Activated T-helper 1 cell treated with anti-CD3 and anti-CD28 coated beads, Interleukin-2, amount 50 U/mL, for 16 hours (primary cell): ENCODE measurements at places on chromosomes 5 and 9.

DNA sequence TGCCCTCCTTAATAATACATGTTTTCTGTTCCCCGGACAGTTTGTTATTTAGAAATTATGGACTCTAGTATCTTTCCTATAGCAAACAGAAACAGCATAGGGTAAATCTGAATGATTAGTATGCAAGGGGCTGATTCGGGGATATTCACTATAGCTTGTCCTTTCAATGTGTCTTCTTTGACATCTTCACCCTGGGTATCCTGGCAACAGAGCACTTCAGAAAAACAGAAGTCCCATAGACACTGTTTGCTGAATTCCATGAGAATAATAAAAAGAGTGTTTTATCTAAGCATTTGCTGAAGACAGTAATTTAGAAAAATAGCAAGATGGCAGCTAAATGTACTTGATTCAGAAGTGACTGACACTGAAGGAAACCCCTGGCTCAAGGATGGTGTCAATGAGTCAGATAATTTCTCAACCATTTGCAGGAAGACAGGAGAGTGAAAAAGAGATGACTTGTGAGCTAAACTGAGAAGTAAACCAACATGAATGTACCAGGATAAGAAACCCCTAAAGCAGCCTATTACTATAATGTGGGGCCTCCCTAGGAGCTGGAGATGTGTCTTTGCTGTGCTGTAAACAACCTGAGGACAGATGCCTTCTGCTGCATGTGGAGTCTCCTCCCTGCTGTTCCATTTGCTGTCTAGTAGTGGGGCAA, 246.2 kb downstream of the MAN2A1 start:
- no peak for DNase-seq

GRCh38 chr5:178385496-178385890, 152.9 kb upstream of the PHYKPL start:
- DNase-seq: no peak

DNA sequence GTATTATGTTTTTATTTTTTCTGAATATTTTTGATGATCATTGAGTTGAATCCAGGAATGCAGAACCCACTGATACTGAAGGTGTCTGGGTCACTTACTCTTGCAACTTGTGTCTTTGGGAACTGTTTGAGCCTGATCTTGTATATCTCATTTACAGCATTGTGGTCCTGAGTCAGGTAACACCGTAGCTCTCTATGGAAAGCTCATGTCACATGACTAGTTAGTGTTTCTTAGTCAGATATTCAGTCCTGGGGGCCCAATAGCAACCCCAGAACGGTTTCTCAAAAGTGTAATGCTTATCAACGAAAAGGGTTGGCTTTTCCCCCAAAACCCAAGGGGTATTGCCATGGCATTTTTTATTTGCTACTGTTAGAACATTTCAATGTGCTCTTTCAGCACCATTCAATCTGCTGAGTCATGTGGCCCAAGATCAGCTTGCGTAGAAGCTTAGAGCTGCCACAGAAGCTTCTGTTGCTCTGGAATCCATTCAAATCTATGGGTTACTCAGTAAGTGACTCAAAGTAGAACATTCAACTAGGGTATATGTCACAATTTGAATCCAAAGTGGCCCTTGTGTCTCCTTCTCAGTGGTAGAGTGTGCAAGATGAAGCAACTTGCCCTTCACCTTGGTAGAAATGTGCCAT, 12.1 kb upstream of the PTAR1 start:
- no peak for DNase-seq

DNA sequence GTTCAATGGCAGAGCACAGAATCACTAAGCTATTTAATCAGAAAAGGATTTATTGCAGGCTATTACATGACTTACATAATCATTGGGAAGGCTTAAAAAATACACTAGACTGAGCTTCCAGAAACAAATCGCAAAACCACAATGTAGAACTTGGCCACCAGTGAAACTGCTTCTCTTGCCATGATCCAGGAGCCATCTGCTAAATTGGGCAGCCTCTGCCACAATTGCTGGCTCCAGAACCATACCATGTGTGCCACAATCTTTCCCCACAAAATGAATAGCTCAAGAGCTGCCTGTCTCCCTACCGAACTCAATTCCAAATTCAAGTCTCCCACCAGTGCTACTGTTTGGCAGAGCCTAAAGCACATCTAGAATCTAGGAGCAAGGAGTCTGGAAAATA, 9.8 kb upstream of the ERAP1 start:
- DNase-seq: no peak

DNA sequence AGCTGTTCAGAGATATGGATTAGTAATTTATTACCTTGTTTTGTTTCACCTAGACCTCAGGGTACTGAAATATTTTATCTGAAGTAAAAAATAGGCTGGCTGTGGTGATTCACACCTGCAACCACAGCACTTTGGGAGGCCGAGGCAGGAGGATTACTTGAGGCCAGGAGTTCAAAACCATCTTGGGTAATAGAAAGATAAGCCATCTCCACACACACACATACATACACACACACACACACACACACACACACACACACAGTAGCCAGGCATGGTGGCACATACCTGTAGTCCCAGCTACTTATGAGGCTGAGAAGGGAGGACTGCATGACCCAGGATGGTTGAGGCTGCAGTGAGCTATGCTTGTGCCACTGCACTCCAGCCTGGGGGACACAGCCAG, 3.7 kb downstream of the ANXA2R start:
- DNase-seq: no peak

- no peak for DNase-seq
Measured at GRCh38 chr5:26757941-26758340, 280.4 kb downstream of the CDH9 start.

DNA sequence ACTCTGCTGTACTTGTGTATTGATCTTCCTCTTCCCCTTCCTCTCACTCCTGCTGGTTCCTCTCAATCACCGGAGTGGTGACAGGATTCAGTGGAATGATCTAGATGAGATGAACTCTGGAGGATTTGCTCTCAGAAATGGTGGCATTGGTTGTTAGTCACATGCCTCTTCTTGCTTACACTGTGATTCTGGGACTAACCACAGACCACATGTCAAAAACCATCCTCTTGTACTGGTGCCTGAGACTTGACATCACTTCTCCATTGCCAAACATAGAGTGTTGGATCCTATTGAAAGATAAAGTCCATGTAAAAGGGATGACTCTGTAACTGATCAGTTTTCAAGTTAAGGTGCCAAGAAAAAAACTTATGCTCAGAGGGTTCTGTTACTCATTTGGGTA, 506.5 kb downstream of the DMAC1 start:
- no peak for DNase-seq

DNA sequence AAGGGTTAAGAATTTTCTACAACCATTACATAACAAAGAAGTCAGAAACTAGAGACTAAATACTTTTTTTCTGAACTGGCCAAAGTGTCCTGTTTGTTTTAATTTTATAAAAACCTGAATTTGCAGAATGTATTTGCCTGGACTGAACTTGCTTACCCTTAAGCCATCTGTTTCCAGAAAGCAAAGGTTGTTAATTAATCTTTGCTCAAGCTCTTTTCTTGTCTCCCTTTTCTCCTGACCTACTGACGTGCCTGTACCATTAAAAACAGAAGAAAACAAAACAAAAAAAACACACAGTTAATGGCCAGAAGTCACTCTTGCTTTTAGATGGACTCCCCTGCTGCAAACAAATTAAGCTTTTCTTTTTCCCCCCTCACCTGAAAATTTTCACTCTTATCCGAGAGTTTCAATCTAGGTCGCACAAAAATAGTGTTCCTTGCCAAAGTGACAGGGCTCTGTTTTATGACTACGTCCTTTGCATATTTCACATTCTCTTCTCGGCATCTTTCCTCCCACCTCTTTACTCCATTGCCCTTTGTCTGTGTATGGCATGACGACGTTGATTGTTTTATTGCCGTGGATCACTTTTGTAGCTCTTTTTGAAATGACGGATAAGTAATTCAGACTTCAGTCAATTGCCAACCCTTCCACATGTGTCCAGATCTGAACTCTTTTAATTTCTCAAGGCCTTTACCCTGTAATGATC, 333.8 kb upstream of the GRIN3A start:
- DNase-seq: no peak

DNA sequence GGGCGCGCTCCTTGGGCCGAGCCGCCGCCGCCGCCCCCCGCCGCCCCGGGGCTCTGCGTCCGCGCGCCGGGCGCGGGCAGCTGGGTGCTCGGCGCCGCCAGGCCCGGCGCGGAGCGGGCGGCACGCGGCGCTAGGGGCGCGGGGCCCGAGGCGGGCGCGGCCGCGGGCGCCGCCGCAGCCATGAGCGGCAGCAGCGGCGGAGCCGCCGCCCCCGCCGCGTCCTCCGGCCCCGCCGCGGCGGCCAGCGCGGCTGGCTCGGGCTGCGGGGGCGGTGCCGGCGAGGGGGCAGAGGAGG, 351 bp downstream of the TRIO start:
- DNase-seq: no peak

GRCh38 chr5:37626266-37626665, 213.6 kb downstream of the GDNF start:
- no peak for DNase-seq

- DNase-seq: no peak
Measured at GRCh38 chr9:16369427-16369826, 501.0 kb downstream of the BNC2 start.

GRCh38 chr9:79060766-79061165, 511.0 kb upstream of the TLE4 start:
- DNase-seq: no peak

DNA sequence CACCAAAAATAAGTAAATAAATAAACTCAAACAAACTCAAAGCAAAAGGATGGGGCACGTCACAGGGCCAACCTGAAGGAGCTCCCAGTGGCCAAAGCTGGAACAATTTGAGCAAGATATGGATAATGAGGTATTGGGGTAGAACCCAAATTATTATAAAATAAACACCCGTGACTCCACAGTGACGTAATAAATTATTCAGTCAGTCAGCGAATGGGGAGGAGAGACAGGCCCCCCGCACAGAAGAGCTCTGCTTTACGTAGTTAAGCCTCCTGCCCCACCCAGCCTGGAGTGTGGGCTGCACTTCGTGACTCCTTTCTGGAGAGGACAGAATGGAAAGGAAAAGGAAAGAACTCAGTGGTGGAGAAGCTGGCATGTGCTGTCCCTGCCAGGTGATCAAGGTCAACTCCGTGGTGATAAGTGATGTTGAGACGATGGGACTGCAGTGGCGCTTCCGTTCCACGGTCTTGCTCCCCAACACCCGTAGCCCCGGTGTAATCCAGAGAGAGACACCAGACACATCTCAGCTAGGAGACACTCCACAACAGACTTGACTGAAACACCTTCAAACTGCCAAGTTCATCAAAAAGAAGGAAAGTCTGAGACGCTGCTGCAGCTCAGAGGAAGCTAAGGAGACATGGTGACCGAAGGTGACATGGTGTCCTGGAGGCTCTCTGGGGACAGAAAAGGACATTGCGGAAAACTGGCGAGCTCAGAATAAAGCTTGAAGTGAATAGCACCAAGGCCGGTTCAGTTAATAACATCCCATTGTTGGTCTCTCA, 83.3 kb upstream of the COL5A1 start:
- DNase-seq: no peak

- DNase-seq: no peak
Measured at GRCh38 chr5:79713727-79714126, 24.1 kb downstream of the CMYA5 start.

GRCh38 chr5:73028991-73029595, 73.3 kb downstream of the FCHO2 start:
- DNase-seq: no peak

DNA sequence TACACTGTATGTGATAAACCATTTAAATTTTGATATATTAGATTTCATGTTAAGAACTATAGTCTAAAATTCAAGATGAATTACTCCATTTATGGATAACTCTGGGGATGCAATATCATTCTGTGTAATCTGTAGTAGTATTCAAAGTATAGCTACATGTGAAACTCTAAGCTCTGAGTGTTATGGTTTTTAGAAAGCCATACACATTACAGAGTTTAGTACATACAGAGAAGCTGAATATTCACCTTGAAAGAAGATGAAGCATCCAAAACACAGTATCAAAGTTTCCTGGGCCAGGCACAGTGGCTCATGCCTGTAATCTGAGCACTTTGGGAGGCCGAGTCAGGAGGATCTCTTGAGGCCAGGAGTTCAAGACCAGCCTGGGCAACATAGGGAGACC, 25.0 kb downstream of the ABHD17B start:
- DNase-seq: no peak

- no peak for DNase-seq
Measured at GRCh38 chr5:72363166-72363802, 43.1 kb downstream of the PTCD2 start.

- no peak for DNase-seq
Measured at GRCh38 chr9:137234055-137234697, 3.5 kb downstream of the SLC34A3 start.

GRCh38 chr5:138600446-138600845, 25.2 kb upstream of the HSPA9 start:
- no peak for DNase-seq

DNA sequence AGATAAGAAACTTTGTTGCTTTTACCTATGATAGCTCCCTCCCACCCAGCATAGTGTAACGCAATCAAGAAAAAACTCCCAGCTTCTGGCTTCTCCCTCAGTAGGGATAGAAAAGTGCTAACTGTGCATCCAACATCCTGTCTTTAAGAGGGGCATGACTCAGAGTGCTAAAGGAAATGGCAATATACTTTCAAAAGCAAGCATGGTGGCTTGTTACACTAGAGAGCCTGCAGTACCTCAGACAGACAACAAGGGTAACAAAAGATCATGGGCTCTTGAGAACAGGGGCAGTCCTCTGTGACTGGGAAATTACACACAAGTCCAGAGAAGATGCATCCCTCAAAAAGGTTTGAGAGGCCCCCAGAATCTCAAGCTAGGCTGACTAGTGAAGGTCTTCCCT, 37.8 kb downstream of the PRELID2 start:
- no peak for DNase-seq

GRCh38 chr5:149599375-149599774, 18.1 kb downstream of the ARHGEF37 start:
- no peak for DNase-seq

DNA sequence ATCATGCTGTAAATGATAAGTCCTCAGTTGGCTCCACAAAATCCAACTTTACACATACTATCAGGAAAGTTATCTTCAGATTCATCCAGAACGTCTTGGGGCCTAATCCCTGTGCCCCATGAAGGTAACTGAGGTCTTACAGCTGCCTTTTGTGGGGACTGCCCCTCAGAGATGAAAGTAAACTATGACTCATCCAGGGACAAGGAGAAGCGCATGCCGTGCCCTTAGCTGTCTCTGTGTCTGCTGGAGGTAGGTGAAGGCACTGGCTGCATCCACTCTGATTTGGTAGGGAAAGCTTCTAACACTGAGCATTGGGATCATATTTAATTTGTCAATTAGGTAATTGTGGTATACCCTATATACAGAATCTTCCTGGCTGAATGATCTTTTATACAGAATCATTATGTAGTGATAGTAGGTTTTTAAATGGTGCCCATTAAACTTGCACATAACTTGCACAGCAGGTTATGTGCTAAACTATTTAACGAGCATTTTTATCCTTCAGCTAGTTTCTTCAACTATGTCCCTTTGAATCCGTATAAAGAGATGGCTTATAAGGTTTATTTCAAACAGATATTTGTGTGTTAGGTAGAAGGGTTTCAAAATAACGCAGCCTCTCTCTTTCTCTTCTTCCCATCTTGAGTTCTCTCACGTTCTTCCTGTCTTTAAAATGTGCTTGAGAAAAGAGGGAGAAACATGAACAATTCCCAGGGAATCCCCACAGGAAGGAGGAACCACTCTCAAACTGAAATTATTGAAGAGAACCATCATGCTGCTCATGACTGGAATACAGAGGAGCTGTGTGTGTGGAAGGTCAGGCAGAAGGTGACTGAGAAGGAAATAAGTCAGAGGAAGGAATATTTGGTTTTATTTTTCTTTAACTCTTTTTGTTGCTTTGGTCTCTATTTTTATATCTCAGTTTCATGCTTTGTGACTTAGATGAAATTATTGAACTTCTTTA, 250.9 kb downstream of the CD180 start:
- DNase-seq: no peak
